ENCODE measurements at places on chromosomes 3 and 15.
A peak's percentile ranks its signal among the peaks of the same experiment; 100 is the strongest.

GRCh38 chr3:40920041-40920440, 279.3 kb upstream of the CTNNB1 start:
- no peak for DNase-seq

DNA sequence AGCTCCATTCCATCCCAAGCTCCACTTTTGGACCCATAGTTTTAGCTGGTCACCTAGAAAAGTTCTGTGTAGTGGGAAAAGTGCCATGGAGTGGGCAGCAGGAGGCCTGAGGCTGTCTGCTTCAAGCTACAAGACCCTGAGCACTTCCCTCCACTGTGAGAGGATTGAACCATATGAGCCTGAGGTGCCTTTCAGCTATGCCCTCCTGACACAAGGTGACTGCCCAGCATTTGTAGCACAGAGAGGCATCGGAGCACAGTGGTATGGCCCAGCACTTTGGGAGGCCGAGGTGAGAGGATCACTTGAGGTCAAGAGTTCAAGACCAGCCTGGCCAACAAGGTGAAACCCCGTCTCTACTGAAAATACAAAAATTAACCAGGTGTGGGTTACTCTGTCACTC, 3.9 kb upstream of the KBTBD13 start:
- no peak for DNase-seq

GRCh38 chr3:183558495-183558894, 3.0 kb upstream of the KLHL6 start:
- no peak for DNase-seq

- DNase-seq = no peak
Measured at GRCh38 chr3:197300361-197300760, 1.9 kb upstream of the DLG1 start.

- DNase-seq = no peak
Measured at GRCh38 chr15:101198031-101198575, 53.7 kb downstream of the CHSY1 start.

GRCh38 chr15:22930782-22931484, 49.2 kb downstream of the CYFIP1 start:
- DNase-seq = no peak

DNA sequence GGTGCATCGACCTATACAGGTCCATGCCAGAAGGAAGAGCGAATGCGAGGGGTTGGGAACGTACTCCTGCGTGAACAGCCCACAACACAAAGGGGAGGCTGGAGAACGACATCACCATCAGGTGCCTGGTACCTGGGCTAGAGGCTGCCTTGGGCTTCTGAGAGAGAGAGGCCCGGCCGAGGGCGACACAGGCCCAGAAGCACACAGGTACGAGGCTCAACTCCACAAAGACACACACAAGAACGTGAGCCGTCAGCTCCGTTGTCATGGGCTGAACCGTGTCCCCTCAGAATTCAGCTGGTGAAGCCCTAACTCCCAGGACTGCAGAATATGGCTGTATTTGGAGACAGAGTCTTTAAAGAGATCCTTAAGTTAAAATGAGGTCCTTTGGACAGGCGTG, 134.3 kb downstream of the ATP10A start:
- DNase-seq = no peak

DNA sequence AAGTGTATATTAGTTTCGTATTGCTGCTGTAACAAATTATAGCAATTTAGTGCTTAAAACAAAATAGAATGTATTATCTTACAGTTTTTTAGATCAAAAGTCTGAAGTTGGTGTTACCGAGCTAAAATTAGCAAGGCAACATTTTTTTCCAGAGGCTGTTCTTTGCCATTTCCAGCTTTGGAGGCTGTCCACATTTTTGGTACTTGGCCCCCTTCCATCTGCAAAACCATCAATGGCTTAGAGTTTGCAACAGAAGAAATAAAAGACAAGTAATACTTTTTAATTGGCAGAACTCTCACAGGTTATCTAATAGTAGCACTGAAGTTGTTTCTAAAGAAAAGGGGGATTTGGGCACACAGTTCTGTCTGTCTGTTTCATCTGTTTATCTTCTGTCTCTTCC, 1248.5 kb downstream of the ROBO1 start:
- no peak for DNase-seq

DNA sequence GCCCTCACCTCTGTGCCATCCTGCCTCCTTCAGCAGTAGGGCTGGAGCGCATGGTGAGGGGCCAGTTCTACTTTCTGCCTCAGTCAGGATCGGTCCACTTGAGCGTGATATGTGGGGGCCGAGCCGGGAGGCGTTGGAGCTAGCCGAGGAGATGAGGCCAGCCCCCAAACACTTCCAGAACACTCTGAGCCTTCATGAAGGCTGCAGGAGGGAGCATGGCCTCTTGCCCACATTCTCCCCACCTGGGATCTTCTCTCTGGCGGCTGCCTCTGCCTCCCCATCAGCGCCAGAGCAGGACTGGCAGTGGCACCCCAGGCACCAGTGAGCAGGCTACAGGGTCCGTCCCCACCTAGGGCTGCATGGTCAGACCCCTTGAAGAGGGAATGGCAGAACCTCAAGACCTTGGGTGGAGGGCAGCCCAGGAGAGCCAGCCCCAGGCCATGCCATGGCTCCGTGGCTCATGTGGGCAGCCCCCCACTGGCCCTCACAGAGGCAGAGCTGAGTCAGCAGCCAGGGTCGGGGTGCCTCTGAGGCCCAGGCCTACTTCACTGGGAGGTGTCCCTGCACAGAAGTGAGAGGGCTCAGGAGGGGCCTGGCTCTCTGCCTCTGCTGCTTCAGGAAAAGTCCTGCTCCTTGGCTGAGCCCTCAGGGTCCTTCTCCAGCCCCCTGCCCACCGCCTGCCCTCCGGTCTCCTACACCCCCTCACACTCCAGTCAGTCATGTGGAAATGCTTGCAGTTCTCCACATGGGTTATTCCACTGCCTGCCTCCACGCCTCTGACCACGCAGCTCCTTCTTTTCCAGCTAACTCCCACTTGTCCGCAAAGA, 28.1 kb upstream of the CYP11A1 start:
- DNase-seq = no peak

DNA sequence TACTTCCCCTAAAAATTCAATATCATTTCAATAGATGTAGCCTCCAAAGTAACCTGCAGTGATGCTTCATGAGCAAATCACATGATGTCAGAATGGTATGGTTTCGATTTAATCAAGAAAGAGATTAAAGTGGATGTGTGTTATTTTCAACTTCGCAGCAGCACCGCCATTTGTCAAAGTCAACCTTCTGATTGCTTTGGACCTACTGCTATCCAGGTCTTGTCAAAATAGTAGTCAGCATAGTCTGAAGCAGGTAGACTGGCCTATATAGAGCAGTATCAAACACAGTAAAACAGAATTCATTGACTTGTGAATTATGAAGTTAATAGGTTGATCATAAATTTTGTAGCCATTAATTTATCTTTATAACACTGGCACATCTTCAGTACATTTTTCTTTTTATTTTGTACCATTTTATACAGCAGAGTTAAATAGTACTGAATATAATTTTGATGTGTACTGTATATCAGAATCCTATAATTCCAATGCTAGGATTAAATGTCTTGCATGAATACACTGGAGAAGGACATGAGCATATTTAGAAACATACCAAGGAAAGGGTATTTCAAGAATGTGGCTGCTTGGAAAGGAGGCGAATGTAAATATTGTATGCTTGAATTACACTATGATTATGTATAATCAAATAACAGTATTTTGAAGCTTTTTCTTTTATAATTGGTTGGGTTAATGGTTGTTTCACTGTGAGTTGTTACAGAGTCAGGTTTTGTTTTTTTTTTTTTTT, 79.6 kb downstream of the CDIN1 start:
- DNase-seq = no peak

DNA sequence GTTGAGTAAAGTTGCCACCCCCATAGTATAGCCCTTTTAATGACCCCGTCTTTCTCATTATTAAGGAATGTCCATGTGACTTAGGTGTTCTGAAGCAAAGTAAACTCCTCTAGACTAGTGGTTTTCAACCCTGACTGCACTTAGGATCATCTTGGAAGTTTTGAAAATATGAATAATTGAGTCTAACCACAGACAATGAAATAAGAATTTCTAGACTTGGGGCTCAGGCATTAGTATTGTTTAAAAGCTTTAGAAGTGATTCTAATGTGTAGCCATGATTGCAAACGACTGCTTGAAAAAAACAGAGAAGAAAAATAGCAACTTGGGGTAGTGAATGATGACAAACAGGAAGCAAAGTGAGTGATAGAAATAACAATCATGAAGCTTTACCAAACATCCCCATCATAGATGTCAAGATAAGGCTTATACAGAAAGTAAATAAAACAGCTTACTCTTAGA, 35.0 kb downstream of the ALCAM start:
- DNase-seq = no peak

GRCh38 chr3:101072300-101072699, 79.1 kb upstream of the ABI3BP start:
- no peak for DNase-seq

DNA sequence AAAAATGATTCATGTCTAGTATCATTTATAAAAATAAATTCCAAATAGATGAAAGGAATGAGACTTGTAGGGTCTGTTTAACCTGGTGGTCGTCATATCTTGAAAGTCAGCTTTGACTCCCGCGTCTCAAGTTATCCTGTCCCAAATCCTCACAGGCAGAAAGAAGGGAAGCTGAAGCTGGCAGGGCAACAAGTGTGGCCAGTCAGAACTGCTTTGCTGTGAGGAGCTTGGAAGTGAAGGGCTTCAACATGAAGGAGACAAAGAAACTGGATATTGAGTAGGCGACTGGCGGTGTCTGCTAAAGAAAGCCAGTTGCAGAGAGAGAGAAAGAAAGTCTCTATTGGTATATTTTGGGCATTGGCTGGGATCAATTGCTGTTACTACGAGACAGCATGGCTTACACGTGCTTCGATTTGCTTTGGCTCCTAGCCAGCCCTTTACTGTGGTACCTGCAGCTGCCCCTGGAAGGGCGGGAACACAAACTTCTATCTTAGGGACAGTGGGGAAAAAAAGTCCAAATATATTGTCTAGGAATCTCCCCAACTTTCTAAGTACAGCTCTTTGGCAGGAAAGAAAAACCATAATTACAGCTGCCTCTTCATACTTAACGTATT, 107.2 kb downstream of the CHST2 start:
- DNase-seq = no peak

- DNase-seq = no peak
Measured at GRCh38 chr3:179116816-179117215, 31.3 kb upstream of the PIK3CA start.

DNA sequence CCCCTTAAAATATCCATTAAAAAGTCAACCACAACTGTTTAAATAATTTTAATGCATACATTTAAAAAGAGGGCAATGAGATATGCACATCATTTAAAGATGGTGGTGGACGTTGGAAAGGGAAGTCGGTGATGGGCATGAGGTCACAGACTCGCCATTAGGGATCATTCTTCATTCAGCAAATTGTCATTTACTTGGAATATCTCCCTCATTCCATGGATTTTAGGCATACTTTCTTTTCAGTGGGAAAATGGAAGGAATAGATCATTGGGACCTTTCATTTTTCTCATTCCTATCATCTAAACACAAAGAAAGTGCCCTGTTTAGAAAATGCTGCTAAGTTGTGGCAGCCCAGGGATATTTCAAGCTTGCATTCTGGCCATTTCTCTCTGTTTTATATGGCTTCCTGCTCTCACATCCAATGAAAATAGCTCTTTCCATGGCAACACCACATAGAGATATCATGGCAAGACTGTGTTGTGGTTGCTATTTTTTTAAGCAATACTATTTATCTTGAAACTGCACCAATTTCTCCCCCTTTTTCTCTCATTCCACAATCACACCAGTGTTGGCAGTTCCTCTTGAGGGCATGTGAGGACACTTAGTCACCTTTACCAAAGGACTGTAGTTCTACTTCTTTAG, 40.7 kb upstream of the LMCD1 start:
- DNase-seq = no peak

- peak; percentile 31 for DNase-seq
Measured at GRCh38 chr15:58748852-58749531, 515 bp downstream of the ADAM10 start.

DNA sequence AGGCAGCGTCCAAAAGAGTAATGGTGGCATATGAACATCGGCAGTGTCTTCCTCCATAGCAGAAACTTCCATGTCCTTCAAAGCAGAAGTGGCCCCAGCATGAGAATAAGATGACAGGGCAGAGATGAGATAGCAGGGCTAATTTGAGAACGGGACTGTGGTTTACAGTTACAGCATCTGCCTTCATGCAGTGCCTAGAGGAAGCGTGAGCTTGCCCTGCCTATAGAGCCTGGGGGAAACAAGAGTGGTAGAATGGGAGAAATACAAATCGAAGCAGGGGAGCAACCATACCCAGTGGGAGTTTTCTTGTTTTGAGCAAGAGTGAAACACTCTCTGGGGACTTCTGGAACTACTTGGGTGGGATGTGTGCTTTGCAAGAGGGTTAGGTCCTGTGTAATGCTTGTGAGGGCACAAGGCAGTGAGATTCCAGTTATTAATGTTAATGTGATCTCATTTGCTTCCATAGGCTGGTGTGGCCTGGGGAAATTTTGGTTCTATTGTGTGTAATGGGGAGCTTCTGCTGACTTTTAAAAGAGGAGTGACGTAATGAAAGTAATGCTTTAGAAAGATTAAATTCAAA, 616.9 kb downstream of the ZIC1 start:
- no peak for DNase-seq

DNA sequence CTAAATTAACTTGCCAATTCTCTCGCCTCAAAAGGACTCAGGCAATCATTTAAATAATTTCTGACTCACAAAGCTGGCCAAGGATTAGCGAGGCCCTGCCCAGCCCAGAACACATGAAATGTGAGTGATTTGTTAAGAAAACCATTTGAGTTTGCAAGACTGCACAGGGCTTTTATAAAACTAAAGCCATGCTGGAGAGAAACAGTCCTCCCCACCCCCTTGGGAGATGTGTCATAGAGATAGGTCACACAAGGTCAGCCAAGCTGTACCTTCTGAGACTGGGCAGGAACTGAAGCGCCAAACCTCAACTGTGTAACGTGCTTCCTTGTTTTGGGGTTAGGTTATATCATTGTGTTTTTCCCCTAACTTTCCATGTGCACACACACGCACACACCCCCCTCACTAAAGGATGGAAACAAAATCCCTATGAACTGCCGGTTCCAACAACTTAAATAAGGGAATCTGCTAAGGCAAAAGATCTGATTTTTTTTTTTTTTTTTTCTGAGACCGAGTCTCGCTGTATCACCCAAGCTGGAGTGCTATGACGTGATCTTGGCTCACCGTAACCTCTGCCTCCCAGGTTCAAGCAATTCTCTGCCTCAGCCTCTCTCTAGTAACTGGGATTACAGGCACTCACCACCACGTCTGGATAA, 8.1 kb downstream of the SPATA12 start:
- peak; percentile 85 for DNase-seq

DNA sequence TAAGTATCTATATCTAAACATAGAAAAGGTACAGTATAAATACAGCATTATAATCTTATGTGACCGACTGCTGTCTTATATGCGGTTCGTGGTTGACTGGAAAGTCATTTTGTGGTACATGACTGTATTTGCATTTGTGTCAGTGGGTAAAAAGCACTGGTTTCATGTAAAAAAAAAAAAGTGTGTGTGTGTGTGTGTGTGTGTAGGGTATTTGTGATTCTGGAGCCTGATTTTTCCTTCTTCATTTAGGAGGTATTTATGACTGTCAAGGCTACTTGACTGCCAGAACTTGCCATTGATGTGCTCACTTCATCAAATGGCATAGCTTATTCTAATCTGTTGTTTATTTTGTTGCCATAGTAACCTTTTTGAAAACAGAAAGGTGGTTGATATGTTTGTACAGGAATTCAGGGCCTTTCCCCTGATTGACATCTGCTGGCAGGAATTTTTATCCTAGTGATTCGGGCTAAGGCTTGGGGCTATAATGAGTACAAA, 63.2 kb downstream of the AKAP13 start:
- no peak for DNase-seq

All from stimulated activated naive B cell treated with anti-CD40 and anti-IgM and Interleukin-4, amounts not matched to agents 10 μg/mL and 1 μg/mL and 100 μg/mL, for 72 hours (primary cell).